ENCODE measurements at places on chromosomes 6 and 20.

- DNase-seq: peak; percentile 94
These were observed 73.4 kb downstream of the PRDM1 start for GRCh38 chr6:106159531-106159940.

DNA sequence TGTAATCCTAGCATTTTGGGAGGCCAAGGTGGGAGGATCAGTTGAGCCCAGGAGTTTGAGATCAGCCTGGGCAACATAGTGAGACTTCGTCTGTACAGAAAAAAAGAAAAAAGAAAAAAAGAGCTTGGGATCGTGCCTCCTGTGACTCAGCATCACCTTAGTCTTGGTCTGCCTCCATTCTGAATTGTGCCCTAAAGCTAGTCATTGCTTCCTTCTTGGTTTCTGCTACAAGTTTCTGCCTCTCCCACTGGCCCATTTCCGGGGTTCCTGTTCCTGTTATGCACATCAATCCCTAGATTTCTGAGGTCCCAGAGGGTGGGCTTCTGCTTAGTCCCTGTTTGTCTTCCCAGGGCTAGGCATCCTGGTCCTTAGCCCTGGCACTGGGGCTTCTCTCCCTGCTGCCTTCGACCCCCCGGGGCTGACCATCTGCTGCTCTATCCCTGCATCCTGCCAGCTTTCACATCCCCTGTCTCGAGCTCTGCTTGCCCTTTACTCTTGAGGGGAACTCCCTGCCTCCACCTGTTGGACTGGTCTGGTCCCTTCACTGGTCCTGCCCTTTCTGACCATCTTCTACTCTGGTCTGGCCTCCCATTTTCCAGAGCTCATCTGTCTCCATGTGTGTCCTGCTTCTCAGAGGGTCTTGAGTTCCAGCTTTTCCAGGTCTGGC, 77.5 kb upstream of the ESR1 start:
- DNase-seq: no peak

GRCh38 chr6:26594131-26594498, 2.6 kb upstream of the ABT1 start:
- DNase-seq: no peak

GRCh38 chr20:47300071-47300470, 56.4 kb downstream of the ZMYND8 start:
- DNase-seq: peak; percentile 65

- no peak for DNase-seq
These were observed 15.4 kb downstream of the RAMACL start for GRCh38 chr6:166570929-166571713.

DNA sequence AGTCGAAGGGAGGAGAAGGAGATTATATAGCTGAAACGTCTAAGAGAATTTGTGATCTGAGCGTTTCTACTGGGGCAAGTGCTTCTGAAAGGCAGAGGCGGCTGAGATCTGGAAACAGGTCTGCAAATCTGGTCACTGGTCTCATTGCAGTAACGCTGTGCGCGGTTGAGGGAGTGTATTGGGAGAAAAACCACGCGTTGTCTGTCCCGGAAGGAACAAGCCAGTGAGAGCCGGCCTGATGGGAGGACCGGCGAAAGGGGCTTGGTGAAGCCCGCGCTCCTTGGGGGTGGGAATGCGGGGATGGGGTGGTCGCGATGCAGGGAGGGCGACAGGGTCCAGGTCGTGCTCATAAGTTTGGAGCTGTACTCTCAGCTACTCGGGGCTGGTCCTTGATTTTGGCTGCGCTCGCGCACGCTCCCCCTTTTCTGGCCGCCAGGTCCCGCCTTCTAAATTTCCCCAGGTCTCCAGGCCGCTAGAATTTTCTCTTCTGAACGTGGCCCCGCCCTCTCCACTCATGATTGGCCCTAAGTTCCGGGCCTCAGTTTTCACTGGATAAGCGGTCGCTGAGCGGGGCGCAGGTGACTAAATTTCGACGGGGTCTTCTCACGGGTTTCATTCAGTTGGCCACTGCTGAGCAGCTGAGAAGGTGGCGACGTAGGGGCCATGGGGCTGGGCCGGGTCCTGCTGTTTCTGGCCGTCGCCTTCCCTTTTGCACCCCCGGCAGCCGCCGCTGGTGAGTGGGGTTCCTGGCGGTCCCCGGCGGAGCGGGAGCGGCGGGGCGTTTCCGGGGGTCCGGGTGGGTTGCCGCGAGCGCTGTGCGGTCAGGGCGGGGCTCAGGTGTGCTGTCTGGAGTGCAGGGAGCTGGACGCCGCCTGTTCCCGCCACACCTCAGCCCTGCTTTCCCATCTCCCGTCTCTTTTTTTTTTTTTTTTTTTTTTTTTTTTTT, at the start of gene MICB:
TSS of gene MICB (plus strand) at position 615 of the 946 bp plus-strand sequence. CDS start at position 664, 49 bp downstream.
- DNase-seq: peak; percentile 77

DNA sequence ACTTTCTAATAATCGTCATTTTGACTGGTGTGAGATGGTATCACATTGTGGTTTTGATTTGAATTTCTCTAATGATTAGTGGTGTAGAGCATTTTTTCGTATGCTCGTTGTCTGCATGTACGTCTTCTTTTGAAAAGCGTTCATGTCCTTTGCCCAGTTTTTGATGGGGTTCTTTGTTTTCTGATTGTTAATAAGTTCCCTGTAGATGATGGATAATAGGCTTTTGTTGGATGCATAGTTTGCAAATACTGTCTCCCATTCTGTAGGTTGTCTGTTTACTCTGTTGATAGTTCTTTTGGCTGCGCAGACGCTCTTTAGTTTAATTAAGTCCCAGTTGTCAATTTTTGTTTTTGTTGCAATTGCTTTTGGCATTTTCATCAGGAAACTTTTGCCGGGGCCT, 32.3 kb upstream of the XRN2 start:
- no peak for DNase-seq

- no peak for DNase-seq
These were observed 48.6 kb downstream of the RALGAPA2 start for GRCh38 chr20:20663841-20664240.

Measured in HCEC 1CT (cell line).